Fibroblast of skin of back (primary cell): ENCODE measurements at places on chromosomes 2 and 18.

GRCh38 chr2:88602022-88602421 lies 25.2 kb downstream of the EIF2AK3 start:
- no peak for DNase-seq

DNA sequence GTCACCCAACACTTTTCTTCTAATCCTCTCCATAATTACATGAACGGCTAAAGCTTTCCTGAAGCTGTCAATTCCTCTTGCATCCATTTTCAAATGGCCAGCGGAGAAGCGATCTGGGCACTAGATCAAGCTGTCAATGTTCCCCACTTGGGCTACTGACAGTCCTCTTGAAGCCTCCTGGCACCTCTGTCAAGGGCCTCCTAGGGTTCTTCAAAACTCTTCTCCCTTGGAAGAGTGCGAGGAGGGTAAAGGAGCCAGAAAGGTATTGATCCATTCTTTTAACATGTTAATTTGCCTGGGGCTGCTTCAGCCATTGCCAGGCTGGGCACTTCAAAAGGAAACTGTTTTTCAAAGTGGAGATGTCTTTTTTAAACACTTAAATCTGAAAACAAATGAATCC lies 19.8 kb downstream of the EPHA4 start:
- DNase-seq, result no peak

DNA sequence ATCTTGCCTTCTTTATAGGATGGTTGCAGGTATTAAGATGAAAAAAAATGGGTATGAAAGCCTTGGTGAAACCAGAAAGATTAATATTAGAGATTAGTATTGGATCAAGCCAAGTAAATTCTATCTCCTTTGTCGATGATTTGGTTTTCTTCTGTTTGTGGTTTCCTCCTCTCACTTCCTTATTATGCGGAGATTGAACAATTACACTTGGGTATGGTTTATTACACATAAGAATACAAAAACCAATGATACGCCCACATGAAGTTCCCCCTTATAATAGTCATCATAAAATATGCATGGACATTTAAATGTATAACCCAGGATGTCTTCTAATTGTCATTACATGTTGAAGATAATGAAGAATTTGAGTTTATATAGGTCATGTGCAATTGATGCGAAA lies 4.9 kb downstream of the LTBP1 start:
- DNase-seq, result no peak

DNA sequence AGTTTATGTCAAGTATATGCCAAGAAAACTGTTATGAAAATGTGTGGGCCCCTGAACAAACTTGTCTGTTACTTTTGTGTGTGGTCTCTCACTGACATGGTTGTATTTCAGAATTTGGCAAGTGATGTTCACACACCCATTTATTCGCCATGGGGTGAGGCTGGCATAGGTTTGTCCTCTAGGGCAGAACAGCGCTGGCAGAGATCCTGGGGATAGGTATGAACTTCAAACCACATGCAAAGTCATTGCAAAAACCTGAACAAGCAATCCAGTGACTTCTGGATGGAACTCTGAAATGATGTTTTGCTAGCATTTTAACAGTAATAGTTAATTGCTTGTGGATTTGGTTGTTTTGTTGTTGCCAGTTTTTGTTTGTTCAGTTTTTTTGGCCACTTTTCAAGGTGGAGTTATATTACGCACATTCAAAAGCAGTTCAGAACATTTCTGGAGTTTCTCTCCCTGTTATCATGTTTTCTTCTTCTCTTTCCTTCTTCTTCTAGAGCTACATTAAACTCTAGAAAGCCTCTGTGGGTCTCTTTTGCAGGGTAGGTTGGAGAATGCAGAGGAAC lies 78.5 kb downstream of the MDH1 start:
- DNase-seq, result no peak

DNA sequence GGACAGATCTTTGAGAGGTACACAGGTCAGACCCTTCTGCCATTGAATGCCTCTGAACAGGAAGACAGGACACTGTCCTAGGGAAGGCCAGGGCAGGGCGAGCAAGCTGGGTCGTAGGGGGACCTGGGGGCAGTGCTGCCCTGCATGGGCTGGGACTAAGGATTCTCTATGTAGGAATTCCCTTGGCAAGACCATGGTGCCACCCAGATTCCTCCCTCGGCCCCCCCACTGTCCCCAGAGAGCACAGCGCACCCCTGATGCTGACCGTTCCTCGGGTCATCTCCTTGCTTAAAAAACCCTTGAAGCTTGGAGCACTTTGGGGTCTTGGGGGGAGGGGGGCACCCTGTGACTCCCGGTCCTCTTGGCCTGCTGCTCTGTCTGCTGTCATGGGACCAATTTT lies 195.1 kb downstream of the SEPTIN10 start:
- no peak for DNase-seq

DNA sequence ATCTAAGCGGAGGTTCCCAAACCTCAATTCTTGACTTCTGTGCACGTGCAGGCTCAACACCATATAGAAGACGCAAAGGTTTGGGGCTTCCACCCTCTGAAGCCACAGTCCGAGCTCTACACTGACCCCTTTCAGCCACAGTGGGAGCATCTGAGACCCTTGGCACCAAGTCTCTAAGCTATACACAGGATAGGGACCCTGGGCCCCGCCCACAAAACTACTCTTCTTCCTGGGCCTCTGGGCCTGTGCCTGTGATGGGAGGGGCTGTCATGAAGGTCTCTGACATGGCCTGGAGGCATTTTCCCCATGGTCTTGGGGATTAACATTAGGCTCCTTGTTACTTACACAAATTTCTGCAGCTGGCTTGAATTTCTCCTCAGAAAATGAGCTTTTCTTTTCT lies 1374.1 kb upstream of the NXPH2 start:
- no peak for DNase-seq

- no peak for DNase-seq
Observed at GRCh38 chr2:83261591-83262136, 1197.4 kb downstream of the SUCLG1 start.

- peak; percentile 91 for DNase-seq
Observed at GRCh38 chr18:3305354-3305762, 43.4 kb downstream of the MYL12B start.

- no peak for DNase-seq
Observed at GRCh38 chr2:14737201-14737600, 104.7 kb downstream of the LRATD1 start.

GRCh38 chr2:102251042-102251848 lies 60.1 kb upstream of the IL1RL1 start:
- DNase-seq, result peak; percentile 33

DNA sequence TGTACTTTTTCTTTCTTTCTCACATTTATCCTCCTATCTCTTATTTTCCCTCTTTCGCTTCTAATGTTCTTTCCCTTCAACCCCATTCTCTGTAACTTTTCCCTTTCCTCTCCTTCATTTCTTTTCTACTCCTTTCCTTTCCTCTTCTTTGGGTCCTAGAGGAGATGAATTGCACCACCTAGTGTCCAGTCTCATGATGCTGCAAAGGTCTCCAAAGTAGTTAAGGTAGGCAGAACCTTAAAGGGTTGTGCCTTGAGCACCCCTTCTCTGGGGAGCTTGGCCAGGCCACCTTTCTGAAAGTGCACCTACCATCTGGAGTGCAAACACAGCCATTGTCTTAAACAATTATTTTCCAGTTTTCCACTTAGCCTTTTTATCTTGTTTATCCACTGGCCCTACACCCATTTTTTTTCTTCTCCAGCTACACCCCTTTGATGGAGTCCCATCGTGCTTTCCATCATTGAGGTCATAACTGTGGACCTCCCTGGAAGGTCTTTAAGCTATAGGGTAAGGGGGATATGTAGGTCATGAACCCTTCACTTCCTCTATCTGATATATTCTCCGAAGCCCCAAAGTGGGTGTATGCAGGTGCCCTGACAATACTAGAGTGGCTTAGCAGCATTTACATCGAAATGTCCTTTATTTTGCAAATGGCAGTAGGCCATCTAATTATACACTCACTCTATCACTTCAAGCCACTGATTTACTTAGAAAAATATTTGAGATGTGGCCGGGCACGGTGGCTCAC lies 155.9 kb downstream of the ESCO1 start:
- DNase-seq, result peak; percentile 43

- peak; percentile 45 for DNase-seq
Observed at GRCh38 chr2:45860136-45861121, 209.0 kb downstream of the PRKCE start.

DNA sequence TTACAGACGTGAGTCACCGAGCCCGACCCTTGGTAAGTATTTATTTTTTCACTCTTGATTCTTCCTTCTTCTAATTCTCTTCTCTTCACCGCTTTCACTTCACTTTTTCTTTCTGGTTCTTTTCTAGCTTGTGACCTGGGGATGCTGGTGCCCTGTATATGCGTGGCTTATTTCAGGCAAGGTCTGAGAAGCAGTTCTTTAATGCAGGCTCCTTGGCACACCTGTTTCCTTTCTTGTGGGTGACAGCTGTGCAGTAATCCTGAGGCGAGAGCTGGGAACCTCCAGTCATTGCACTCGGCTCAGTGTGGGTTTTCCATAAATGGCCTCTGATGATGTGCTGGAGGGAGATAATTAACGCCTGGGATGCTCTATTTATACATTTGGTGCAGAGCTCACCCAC lies 193.8 kb downstream of the TSN start:
- no peak for DNase-seq

- DNase-seq, result peak; percentile 12
Observed at GRCh38 chr2:228535396-228535795, 353.9 kb upstream of the SPHKAP start.

DNA sequence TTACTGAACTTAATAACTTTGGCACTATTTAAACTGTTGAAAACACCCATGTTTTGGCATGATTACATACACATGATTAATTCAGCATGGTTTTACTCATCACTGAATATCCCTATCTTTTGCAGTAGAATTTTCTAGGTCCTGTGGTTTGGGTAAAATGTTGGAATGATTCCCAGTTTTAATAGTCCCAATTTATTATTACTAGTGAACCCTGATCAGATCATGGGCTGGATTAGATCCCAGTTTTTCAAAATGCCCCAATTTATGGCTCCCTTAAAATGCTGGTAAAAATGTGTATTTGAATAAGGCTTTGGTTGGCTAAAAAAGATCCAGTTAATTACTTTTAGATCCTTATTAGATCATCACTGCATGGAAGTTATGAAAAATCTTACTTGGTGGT lies 273.6 kb upstream of the NRP2 start:
- peak; percentile 26 for DNase-seq

DNA sequence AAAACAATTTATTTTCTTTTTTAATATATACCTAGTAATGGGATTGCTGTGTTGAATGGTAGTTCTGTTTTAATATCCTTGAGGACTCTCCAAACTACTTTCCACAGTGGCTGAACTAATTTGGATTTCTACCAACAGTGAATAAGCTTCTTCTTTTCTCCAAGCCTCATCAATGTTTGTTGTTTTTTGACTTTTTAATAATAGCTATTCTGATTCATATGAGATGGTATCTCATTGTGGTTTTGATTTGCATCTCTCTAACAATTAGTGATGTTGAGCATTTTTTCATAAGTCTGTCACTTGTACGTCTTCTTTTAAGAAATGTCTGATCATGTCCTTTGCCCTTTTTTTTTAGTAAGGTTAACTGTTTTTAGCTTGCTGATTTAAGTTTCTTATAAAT lies 863.3 kb downstream of the CNTNAP5 start:
- no peak for DNase-seq

GRCh38 chr2:122136056-122136455 lies 380.6 kb downstream of the TSN start:
- DNase-seq, result peak; percentile 6
